ENCODE measurements at places on chromosomes 4 and X.
A peak's percentile ranks its signal among the peaks of the same experiment; 100 is the strongest.

DNA sequence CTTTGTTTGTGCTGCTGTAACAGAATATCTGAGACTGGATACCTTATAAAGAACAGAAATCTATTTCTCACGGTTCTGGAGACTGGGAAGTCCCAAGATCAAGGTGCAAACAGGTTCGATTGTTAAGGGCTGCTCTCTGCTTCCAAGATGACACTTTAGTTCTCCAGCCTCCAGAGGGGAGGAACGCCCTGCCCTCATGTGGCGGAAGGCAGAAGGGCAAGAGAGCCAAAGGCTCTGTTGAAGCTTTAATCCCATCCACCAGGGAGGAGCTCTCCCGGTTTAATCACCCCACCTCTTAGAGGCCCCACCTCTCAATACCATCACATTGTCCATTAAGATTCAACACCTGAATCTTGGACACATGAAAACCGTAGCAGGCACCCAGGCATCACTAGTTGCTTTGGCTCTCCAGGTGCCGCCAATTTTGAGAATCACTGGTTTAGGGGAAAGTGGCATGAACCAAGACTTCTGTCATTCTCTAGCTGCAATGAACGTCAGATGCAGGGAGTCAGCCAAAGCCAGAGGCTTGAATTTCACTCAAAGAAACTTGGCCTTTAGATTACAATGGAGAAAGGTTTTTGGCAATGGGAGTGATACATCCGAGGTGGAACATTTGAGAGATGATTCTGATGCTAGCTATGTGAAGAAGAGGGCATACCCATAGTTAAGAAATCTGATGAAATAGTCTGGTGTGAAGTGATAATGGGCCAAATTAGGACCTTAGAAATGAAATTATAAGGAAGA lies 15.7 kb downstream of the FHL1 start:
- DNase-seq, result no peak

DNA sequence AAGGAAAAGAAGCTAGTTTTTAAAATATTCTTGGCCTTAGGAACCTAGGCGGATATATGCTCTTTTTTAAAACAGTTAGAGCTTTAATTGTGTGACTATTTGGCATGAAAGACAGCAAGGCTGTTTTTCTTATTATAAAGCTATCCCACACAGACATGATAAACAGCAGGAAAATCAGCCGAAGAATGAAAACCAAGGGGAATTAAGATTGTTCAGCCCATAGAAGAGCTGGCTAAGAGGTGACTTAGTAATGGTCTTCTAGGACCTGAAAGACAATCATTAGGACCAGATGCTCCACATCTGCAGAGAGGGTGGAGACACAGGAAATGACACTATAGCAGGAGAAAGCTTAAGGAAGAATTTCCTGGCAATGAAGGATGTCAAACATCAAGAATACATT lies 171.4 kb upstream of the NRK start:
- DNase-seq, result no peak

DNA sequence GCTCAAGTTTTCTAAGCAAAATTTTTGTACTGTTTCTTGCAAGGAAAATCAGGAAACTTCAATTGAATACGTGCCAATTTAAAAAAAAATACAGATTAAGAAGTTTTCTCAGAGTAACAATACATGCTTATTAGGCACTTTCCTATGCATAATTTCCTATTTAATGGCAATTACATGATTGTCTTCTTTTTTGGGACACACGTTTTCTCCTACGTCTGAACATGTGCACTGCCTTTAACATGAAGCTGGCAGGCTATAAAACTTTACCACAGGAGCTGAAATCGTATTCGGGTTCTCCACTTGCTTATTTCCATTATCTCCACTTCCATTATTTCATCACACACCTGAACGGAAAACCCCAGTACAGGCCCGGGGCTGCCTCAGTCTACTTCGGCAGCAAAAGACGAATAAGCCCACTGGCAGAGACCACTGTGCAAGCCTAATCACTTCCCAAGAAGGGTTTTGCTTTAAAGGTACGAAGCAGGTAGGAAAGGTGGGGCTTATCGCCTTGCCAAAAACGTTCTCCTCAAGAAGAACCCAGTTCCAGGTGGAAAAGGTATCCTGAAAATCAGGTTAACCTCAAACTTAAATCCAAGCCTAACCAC lies 575 bp downstream of the RCHY1 start:
- DNase-seq, result no peak

DNA sequence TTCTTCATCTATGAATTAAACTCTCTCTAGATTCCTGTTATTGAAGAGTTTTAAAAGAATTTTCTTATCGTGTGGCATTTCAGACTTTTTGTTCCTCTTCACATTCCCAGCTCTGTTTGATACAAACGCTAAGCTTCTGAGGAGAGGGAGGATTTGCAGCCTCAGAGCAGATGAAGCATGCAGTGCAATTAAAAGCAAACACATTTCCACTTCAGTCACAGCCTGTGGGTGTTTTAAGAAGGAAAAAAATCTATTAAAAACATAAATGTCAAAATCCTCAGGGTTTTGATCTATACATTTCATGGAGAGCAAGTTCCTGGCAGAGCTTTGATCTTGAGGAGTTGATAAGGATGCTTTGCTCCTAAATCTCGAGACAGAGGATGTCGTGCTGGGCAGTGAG lies 442.4 kb upstream of the BOD1L1 start:
- no peak for DNase-seq

- DNase-seq, result no peak
These were observed 57.8 kb downstream of the RAP1GDS1 start for GRCh38 chr4:98319021-98319420.

- DNase-seq, result no peak
These were observed 11.9 kb downstream of the CWH43 start for GRCh38 chr4:48997962-48998361.

- no peak for DNase-seq
These were observed 40.5 kb upstream of the OGT start for GRCh38 chrX:71492231-71493065.

DNA sequence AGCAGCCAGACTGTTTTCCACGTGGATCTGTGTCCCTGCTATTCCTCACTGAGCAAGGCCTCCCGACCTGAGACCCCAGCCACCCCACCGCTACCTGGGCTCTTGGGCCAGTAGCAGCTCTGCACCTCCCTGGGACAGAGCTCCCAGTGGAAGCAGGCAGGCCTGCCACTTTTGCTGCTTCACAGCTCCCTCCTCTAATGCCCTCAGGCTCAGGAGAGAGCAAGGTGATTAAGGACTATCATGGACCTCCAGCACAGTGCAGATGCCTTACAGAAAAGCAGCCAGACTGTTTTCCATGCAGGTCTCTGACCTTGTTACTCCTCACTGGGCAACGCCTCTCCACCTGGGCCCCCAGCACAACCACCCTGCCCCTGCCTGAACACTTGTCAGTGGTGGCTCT lies 37.0 kb downstream of the AWAT2 start:
- no peak for DNase-seq

GRCh38 chrX:3295731-3296130 lies 50.7 kb downstream of the MXRA5 start:
- no peak for DNase-seq

GRCh38 chr4:189090174-189090814 lies 850.4 kb upstream of the FRG1 start:
- DNase-seq, result peak; percentile 0

- DNase-seq, result no peak
These were observed 25.6 kb upstream of the TEX13C start for GRCh38 chrX:125293850-125294780.

DNA sequence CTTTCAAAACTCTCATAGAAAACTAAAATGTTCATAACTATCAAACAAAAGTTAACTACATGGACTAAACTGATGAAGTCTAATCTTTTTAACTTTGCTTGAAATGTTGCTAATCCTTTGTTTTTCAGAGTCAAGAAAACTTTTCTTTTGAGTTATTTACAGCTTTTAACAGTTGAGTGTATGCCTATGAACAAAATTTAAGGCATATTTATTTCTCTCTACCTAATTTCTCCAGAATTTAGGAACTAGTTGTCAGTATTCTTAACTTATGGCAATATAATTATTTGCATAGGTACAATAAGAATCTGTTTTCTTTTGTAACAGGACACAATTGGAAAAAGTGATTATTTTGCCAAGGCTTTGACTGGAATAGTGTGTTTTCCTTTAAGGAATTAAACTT lies 23.8 kb downstream of the TENM3 start:
- no peak for DNase-seq

GRCh38 chr4:155248002-155248896 lies 39.8 kb downstream of the NPY2R start:
- no peak for DNase-seq

GRCh38 chr4:76492055-76492454 lies 57.0 kb downstream of the SHROOM3 start:
- no peak for DNase-seq

DNA sequence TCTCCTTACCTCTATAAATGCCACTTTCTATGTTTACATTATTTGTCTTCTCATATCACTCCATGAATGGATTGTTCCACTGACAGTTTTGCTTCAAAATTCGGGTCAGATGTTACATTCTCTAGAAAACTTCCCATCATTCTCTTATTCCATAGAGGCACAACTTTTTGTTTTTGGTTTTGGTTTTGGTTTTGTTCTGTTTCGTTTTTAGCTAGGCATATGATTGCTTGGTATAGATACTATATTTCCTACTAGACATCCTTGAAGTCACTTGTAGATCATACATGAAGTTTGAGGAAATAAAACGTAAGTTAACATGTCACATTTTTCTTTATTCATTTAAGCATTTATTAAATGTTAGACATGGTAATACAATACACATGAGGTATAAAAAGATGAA lies 961.0 kb downstream of the PCDH18 start:
- no peak for DNase-seq

GRCh38 chr4:74890341-74890740 lies 42.6 kb upstream of the PARM1 start:
- no peak for DNase-seq

- no peak for DNase-seq
These were observed 38.8 kb downstream of the SLC34A2 start for GRCh38 chr4:25694466-25694865.

- DNase-seq, result no peak
These were observed 62.5 kb downstream of the CD40LG start for GRCh38 chrX:136710325-136710951.

GRCh38 chrX:111917591-111917990 lies 41.6 kb downstream of the TRPC5OS start:
- no peak for DNase-seq

- DNase-seq, result no peak
These were observed 36.7 kb downstream of the DIAPH2 start for GRCh38 chrX:96721354-96721753.

DNA sequence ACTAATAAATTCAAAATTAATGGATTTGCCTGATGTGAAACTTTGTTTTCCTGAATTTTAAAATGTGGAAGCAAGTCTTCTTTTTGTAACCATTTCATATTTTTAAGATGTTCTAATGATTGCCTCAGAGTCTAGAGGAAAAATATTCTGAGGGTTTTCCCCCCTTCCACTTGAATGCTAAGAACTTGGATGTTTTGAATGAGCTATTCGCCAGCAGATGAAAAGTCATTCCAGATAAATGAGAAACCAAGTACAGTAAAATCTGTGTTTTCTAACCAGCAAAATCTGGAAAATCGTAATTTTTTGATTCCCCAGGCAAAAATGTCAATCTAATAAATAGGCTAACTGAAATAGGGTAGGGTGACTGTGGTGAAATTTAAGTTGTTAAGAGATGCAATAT lies 45.6 kb downstream of the SLIT2 start:
- no peak for DNase-seq

GRCh38 chr4:21964762-21965319 lies 16.3 kb upstream of the KCNIP4 start:
- no peak for DNase-seq

- no peak for DNase-seq
These were observed 18.2 kb upstream of the SLC25A14 start for GRCh38 chrX:130321550-130321949.

DNA sequence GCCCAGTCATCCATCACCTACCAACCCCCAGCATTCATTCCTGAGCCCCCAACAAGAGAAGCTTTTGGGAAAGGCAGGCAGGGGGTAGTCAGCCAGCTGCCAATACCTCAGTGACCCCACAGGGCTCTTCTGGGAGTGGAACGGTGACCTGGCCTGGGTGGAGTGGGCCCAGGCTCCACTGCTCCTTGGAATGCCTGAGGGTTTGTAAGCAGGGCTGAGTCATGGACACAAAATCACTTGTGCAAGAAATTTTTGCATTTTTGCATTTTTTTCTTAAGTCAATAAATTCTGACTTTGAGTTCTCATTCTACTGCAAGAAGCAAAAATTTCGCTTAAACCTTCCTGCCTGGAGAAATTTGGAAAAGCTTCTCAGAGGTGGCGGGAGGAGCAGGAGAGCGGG lies 18.5 kb downstream of the SORCS2 start:
- DNase-seq, result no peak

- no peak for DNase-seq
These were observed 205.9 kb downstream of the RAPGEF2 start for GRCh38 chr4:159308566-159309340.

DNA sequence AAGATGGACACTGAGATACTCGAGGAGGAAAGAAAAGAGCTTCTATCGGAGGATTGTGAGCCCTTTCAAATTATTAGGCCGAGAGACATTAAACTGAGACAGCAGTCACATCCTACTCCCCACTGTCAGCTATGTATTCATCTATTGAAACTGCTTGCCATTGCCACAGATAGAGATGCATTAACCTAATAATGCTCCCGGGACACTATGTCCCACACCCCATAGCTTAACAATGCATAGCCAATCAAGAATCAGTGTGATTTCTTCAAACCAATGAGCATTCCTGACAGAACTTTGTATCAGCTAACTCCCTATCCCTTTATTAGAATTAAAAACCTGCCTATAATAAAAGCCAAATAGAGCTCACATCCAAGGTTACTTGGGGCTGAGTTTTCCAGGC lies 118.1 kb upstream of the NEIL3 start:
- DNase-seq, result no peak

GRCh38 chrX:153645151-153645550 lies 1.9 kb upstream of the DUSP9 start:
- DNase-seq, result no peak

DNA sequence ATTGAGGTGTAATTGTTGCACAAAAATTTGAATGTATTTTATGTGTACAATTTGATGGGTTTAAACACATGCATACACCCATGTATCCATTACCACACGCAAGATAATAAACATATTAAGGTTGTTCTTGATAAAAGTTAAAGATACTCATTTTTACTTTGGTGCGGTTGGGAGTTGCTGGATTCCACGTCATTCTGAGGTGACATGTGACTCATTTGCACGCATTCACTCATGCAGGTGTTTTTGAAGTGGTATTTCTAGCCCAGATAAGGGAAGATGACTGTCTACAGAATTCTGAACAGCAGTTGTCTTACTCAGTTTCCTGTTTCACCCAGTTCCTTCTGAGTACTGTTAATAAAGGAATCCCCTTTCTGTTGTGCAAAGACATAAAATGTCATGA lies 142.0 kb downstream of the RTL3 start:
- DNase-seq, result no peak
